HFFc6 (cell line): ENCODE measurements at places on chromosomes 12 and 14.

DNA sequence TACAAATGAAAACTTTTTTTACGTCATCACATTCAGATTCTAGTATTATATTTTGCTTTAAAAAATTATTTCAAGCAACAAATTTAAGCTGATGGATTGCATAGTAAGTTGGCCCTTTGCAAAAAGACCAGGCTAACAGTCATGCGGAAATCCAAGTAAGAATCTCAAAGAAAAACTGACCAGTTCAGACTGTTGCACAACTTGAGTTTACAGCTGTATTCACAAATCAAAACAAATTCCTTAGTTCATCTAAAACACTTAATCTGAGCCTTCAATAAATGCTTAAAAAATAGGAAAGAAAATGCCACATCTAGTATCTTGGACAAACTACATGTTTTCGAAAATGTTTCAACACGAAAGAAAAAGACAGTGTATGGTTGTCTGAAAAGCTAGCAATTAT lies 847 bp downstream of the CCDC59 start:
- H3K4me3 ChIP-seq, result peak overlapping the region; percentile 98
- peaks cover 34% of the 10 kb centered on the region for H3K36me3 ChIP-seq
- no peak for DNase-seq
- H3K4me1 ChIP-seq, result peaks cover 28% of the 10 kb centered on the region

GRCh38 chr14:52043690-52044089 lies 25.2 kb downstream of the NID2 start:
- peaks cover 1% of the 10 kb centered on the region; the same call in 1 of the 2 replicates for H3K27me3 ChIP-seq
- peak overlapping the region; percentile 37; the same call in 1 of the 2 replicates for H3K4me3 ChIP-seq
- no peak for DNase-seq
- peaks cover 63% of the 10 kb centered on the region for H3K4me1 ChIP-seq
- H3K36me3 ChIP-seq, result peaks cover 43% of the 10 kb centered on the region

GRCh38 chr14:93023802-93024434 lies 91.8 kb downstream of the ITPK1 start:
- no peaks in the 10 kb centered on the region for H3K36me3 ChIP-seq
- H3K27me3 ChIP-seq, result no peaks in the 10 kb centered on the region
- no peak overlapping the region for H3K27ac ChIP-seq
- H3K4me3 ChIP-seq, result no peak overlapping the region

GRCh38 chr12:46664761-46665287 lies 161.0 kb downstream of the SLC38A4 start:
- H3K27ac ChIP-seq, result peak overlapping the region; percentile 70
- peaks cover 16% of the 10 kb centered on the region for H3K36me3 ChIP-seq
- peak overlapping the region; percentile 66 for H3K4me3 ChIP-seq
- no peaks in the 10 kb centered on the region for H3K27me3 ChIP-seq
- DNase-seq, result peak; percentile 87
